ENCODE measurements at places on chromosomes 1 and 21.

DNA sequence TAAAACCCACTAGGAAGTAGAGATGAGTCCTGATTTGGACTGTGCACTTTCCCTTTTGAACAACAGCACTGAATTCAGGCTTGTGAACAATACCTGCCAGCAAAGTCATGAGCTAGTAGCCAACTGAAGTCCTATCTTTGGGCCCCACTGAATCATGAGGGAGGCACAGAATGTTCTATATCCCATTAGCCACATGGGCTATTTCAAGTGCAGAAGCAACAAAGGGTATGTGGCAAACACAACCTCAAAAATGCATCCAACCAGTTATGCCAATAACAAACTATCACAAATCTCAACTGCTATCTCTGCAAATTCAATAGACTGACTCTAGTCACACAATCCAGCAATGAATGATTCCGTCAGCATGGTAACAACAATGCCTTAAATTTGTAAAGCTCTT, 276.0 kb downstream of the MRPL39 start:
- DNase-seq: no peak

- DNase-seq: no peak
Measured at GRCh38 chr1:157095091-157095490, 4.5 kb downstream of the ETV3L start.

- DNase-seq: no peak
Measured at GRCh38 chr21:42298237-42298636, 17.0 kb downstream of the TFF3 start.

- DNase-seq: no peak
Measured at GRCh38 chr1:200150721-200151120, 123.2 kb downstream of the NR5A2 start.

GRCh38 chr1:148385371-148386030, 97.6 kb downstream of the PPIAL4G start:
- DNase-seq: no peak

- no peak for DNase-seq
Measured at GRCh38 chr1:182189535-182190066, 128.1 kb upstream of the ZNF648 start.

GRCh38 chr1:170932236-170932635, 3.1 kb upstream of the MROH9 start:
- no peak for DNase-seq

DNA sequence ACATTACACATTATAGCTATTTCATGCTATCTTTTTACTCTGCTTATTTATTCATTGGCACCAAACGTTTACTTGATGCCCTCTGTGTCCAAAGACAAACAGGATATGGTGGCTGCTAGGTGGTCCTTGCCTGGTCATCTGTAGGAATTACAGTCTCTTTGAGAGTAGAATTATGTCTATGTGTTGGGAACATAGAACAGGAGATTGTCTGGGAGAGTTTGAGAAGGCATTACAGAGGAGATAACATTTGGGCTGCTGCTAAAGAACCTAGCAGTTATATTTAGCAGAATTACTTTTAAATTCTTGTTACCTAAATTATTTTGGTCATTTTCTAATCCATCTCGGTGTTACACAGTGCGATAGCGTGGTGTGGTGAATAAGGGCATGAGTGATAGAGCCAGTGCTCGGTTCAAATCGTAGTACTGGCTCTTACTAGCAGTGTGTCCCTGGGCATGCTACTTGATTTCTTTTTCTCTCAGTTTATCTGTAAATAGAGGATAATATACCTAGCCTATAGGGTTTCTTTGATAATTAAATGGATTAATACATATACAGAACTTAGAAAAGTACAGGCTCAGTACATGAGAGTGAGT, 20.5 kb downstream of the RRP15 start:
- DNase-seq: no peak

- no peak for DNase-seq
Measured at GRCh38 chr1:234519506-234519905, 40.5 kb upstream of the TARBP1 start.

DNA sequence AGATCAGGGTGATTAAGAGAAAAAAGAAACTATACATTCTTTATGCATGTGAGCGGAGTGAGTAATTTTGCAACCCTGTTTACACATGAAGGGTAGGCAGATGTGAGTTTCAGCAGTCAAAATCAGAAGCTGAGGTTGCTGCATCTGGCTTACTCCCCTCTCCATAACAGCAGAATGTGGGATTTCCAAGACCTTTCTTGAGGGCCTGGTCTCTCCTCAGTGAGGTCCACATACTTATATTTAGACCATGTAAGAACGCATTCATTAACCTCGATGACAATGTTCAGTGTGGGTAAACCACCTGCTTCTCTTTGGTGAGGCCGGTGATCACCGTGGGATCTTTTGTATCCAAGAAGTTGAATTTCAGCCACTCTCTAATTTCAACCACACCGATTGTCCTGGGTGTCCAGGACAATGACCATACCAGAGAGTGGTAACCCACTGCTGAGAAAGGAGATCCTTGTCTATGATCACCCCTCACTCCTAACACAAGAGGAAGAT, 18.7 kb upstream of the RAP1A start:
- no peak for DNase-seq

- DNase-seq: no peak
Measured at GRCh38 chr1:29238620-29239002, 2.3 kb downstream of the PTPRU start.

- DNase-seq: no peak
Measured at GRCh38 chr1:201173736-201174135, 16.9 kb upstream of the IGFN1 start.

- no peak for DNase-seq
Measured at GRCh38 chr1:224733027-224733911, 117.2 kb downstream of the CNIH3 start.

DNA sequence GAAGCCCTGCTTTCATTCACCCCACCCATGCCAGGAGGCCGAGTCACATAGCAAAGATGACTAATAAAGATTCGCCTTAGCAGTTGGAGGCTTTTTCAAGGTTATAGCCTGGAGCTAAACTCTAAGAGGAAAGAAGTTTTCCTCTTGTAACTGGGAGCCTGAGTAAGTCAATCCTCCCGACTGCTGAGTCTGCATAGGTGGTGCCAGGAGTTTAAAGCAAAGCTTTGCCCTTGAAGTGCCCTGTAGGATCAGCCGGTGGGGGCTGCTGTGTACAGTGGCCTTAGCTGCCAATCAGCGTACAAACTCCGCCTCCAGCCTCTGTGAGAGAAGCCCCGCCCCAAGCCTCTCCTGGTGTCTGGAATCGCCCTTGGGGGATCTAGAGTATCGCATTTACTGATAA, 147.5 kb upstream of the SPATA6 start:
- no peak for DNase-seq

- no peak for DNase-seq
Measured at GRCh38 chr1:198917226-198917625, 278.4 kb downstream of the PTPRC start.

DNA sequence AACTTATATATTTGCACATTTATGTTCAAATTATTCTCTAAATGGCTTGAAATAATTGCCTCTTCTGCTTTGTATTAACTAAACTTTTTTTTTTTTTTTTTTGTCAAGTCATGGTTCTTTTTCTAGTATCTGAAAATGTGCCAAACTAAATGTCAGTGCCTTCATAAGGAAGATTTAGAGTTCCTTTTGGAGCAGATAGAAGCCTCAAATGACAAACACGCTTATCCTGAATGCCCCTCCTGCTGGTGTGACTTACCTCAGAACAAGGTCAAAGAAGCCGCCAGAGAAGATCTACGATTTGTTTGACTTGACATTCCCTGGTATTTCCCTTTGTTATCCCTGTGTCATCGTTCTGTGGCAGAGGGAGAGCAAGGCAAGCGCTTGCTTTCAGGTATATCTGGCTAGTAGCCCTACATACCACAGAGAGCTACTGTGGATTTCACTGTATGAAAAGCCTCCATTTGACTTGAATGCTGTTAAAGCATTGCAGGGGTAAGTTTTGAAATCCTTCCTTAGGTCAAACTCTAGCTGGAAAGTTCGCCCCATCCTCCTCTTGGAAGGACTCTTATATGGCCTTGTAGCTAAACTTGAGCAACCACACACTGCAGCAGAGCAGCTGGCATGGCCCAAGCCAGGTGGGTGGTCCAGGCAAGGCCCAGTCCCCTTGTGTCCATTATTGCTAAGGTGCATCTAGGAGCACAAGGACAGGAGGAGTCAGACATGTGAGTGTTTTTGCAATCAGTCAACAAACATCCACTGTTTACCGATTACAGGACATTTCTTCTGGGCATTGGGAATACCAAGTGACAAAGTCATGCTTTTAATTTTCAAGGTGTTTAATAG, 285.4 kb upstream of the USP25 start:
- no peak for DNase-seq

DNA sequence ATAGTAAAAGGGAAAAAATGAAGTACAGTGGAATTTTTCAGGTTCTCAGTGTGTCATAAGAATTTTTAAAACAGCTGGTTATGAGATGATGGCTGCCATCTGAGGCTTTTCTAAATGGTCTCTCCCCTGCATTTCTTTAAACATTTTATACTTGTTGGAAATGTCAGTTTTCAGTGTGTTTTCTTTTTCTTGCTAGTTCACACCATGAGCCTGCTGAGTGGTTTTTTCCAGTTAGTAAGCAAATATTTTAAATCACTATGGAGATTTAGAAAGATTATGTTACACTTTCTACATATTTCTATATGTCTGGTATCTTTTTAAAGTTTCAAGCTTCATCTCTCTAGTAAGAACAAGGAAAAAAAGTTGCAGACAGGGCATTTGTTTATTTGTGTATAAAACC, 9.6 kb downstream of the RBM15 start:
- DNase-seq: no peak

DNA sequence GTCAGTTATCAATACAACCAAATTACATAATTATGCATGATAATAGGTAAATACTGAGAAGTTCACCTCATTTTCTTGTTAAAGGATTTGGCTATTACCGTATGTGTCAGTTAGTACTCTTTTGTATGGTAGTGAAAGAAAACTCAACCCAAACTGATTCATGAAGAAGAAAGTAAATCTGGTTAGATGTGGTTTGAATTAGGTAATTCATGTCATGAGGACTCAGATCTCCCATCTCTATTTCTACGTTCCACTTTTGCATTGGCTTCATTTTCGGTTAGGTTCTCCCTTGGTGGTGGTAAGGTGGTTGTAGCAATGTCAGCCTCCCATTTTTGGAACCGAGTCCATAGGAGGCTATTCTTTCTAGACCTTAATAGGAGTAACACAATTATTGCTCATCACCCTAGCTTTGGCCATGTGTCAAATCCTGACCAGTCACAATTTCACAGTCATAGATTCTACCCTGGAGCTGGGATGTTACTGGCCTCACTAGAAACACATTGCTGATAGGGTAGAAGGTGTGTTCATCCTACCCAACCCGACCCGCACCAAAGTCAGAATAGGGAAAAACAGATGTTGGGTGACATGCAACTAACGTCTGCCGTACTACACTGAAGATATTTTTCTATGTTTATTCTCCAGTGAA, 97.6 kb downstream of the OSBPL9 start:
- no peak for DNase-seq

DNA sequence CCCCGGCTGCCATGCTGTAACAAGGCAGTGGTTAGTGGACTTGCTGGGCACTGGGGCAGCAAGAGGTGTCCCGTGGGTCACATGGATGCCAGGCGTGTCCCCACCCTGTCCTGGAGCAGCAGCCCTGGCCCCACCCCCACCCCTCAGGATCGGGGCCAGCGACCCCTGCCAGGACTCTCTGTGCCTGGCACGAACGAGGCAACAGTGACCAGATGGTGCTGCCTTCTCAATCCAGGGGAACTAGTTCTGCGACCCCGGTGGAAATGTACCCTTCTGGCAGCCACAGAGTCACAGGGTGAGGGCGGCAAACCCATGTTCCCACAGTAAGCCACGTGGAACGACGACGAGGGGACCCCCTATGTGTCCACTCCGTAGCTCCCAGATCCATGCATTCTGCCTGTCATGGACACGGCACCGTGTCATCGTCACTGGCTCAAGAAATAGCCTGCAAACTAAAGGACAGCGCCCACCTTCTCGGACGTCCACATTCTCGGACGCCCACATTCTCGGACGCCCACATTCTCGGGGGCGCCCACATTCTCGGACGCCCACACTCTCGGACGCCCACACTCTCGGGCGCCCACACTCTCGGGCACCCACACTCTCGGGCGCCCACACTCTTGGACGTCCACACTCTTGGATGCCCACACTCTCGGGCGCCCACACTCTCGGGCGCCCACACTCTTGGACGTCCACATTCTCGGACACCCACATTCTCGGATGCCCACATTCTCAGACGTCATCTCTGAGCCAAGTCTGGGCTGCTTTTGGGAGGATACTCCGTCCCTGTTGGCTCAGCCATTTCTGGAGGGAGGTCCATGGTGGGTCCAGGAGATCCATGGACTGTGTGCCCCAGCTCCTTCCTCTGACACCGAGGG, 19.6 kb upstream of the ACTRT2 start:
- DNase-seq: no peak

DNA sequence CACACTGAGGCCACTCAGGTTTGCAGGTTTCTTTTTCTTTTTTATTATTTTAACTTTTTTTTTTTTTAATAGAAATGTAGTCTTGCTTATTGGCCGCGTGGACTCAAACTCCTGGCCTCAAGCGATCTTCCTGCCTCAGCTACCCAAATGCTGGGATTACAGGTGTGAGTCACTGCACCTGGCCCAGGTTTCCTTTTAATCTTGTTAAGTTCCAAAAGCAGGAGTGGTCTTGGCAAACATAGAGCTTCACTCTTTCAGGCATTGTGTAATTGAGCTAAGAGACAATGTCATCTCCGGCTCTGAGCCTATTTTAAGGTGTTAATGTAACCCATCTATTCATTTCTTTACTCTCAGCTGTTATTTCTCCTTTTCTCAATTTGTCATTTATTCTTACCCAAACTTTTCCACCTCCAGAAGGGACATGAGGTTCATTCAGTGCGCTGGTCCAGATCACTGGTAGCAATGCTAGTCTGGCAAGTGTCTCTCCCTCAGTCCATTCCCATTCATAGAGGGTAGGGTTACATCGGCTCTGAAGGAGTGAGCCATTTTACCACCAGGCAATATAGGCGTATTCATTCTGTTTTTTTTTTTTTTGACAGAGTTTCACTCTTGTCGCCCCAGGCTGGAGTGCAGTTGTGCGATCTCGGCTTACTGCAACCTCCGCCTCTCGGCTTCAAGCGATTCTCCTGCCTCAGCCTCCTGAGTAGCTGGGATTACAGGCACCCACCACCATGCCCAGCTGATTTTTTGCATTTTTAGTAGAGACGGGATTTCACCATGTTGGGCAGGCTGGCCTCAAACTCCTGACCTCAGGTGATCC, 11.3 kb upstream of the MFSD2A start:
- no peak for DNase-seq

DNA sequence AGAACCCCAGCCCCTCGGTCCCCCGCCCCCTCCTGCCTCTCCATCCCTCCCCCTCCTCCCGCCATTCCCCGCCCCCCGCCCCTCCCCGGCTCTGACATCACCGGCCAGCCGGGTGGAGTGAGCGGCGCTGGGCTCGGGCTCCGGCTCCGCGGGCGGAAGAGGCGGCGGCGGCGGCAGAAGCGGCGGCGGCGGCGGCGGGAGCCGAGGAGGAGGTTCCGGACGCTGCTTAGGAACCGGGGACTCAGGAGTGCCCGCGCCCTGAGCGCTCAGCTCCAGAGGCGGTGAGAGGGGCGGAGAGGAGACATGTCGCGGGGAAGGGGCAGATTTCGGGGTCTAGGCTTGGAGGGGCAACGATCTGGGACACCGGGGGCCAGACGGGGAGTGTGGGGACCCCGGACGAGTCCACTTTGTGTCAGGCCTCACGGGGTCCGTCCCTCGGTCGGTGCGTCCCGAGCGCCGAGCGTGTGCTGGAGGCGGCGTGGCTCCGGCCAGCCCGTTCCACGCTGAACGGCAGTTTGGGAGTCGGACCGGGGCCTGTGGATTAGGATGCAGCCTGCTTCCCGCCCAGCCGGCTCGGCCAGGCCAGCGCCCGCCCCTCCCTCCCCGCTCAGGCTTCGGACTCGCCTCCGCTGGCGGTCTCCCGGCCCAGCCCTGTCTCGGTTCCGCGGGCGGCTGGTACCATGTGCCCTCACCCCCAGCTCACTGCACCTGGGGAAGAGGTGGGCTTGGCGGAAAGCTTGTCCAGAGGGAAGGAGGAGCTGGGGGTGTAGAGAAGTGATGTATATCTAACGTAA, at the start of gene PEA15:
Gene PEA15, plus strand, starts transcription at position 143 of the 794 bp plus-strand sequence. CDS start 6,161 bp downstream, outside the sequence.
- peak; percentile 63 for DNase-seq
